Calu3 (cell line): ENCODE measurements at places on chromosomes 6 and 20. TPM values are rescaled to one million over a fixed set of nuclear protein-coding genes. Genes with fewer than 3 reads are reported as not detected.

KCNQ2 gene
- 0.07 and 0.38 TPM in 2 replicates for total RNA-seq

GNMT gene
- 0.45 TPM in 1 of 2 replicates, not detected in the other for total RNA-seq

IL17F gene
- total RNA-seq = not detected in 2 replicates

C6orf118 gene
- not detected in 2 replicates for total RNA-seq

RBPJL gene
- not detected in 2 replicates for total RNA-seq

HTR1E gene
- total RNA-seq = not detected in 2 replicates

TTLL9 gene
- total RNA-seq = not detected in 2 replicates

SOBP gene
- total RNA-seq = 1.6 and 1.7 TPM in 2 replicates

KIF6 gene
- 0.45 TPM in 1 of 2 replicates, not detected in the other for total RNA-seq

OPN5 gene
- not detected in 2 replicates for total RNA-seq

FAM184A gene
- total RNA-seq = 8.2 and 8.6 TPM in 2 replicates

RAET1L gene
- total RNA-seq = 1.3 and 2.3 TPM in 2 replicates

VGLL2 gene
- not detected in 2 replicates for total RNA-seq

MUC21 gene
- not detected in 2 replicates for total RNA-seq

GFOD1 gene
- 8.7 and 9.5 TPM in 2 replicates for total RNA-seq

EEF1A2 gene
- total RNA-seq = 359 and 393 TPM in 2 replicates

CCN6 gene
- not detected in 2 replicates for total RNA-seq

CPXM1 gene
- 0.14 and 0.29 TPM in 2 replicates for total RNA-seq

ASCC3 gene
- 40.5 and 45.6 TPM in 2 replicates for total RNA-seq

LY6G6F gene
- total RNA-seq = not detected in 2 replicates

CDS2 gene
- 21.5 and 25.7 TPM in 2 replicates for total RNA-seq

BIRC7 gene
- total RNA-seq = 0.26 TPM in 1 of 2 replicates, not detected in the other

TUBB1 gene
- not detected in 2 replicates for total RNA-seq

DSP gene
- total RNA-seq = 46.4 and 57.7 TPM in 2 replicates

BHLHE23 gene
- total RNA-seq = not detected in 2 replicates

STMND1 gene
- total RNA-seq = 0.68 and 0.73 TPM in 2 replicates

LTB gene
- 0.44 and 1.4 TPM in 2 replicates for total RNA-seq

ZC3H12D gene
- 0.05 and 0.20 TPM in 2 replicates for total RNA-seq

TPD52L1 gene
- total RNA-seq = 37.5 and 50.6 TPM in 2 replicates

CNKSR3 gene
- 4.0 and 4.7 TPM in 2 replicates for total RNA-seq

ID4 gene
- total RNA-seq = 1.7 and 1.8 TPM in 2 replicates

BCAS1 gene
- total RNA-seq = 11.1 and 16.9 TPM in 2 replicates

CCM2L gene
- total RNA-seq = not detected in 2 replicates
